ENCODE measurements at places on chromosomes 1 and 21. TPM values are rescaled to one million over a fixed set of nuclear protein-coding genes. Genes with fewer than 3 reads are reported as not detected.

RSRP1 gene
- 97.1 TPM for total RNA-seq

CAMSAP2 gene
- 42.7 TPM for total RNA-seq

NEK7 gene
- total RNA-seq = 173 TPM

XCL2 gene
- total RNA-seq = not detected

FAM72B gene
- total RNA-seq = 2.5 TPM
